Right lung (tissue), 10 donors: ENCODE measurements at places on chromosomes 5 and 9. TPM values are rescaled to one million over a fixed set of nuclear protein-coding genes. Genes with fewer than 3 reads are reported as not detected.

FAM153A gene
- 0.27 TPM for polyA plus RNA-seq

FOXI1 gene
- not detected for polyA plus RNA-seq

MARCHF6 gene
- polyA plus RNA-seq: 201 TPM

OBP2B gene
- polyA plus RNA-seq: not detected

ANKRD33B gene
- 0.64 TPM for polyA plus RNA-seq

PCDHB10 gene
- polyA plus RNA-seq: 6.2 TPM

PNPLA7 gene
- polyA plus RNA-seq: 2.9 TPM

SLCO6A1 gene
- not detected for polyA plus RNA-seq

SPINK4 gene
- polyA plus RNA-seq: not detected

PCDHA9 gene
- 0.05 TPM for polyA plus RNA-seq

FAT2 gene
- 0.09 TPM for polyA plus RNA-seq

SLC6A7 gene
- 0.05 TPM for polyA plus RNA-seq

GRCh38 chr5:176621661-176622079, 8.7 kb downstream of the SNCB start:
- DNase-seq: no peak

GRCh38 chr5:55276771-55277170, 30.7 kb downstream of the DHX29 start:
- no peak for DNase-seq

DNA sequence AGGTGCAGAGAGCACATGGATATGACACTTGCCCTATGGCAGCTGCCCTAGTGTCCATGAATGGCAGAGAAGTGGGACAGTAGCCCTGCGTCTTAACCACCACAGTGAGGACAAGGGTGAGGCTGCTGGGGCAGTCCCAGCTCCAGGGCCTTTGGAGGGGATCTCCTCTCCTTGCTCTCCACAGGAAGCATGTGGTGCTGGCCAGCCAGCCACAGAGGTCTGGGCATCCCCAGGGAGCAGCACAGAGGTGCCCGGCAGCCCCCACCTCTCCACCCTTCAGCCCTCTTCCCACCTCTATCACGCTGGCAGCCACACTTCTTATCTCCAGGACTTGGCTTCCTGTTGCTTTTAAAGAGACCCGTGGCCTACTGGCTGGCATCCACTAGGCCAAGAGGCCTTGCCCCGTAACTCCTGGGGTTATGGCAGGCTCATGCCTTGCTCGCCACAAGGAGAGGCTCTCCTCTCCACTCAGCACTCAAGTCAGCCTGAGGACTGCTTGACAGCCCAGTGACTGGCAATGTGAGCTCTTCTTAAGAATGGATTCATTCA, 21.9 kb downstream of the CSF2 start:
- no peak for DNase-seq

GRCh38 chr9:394347-395052, 179.8 kb downstream of the DOCK8 start:
- DNase-seq: no peak

DNA sequence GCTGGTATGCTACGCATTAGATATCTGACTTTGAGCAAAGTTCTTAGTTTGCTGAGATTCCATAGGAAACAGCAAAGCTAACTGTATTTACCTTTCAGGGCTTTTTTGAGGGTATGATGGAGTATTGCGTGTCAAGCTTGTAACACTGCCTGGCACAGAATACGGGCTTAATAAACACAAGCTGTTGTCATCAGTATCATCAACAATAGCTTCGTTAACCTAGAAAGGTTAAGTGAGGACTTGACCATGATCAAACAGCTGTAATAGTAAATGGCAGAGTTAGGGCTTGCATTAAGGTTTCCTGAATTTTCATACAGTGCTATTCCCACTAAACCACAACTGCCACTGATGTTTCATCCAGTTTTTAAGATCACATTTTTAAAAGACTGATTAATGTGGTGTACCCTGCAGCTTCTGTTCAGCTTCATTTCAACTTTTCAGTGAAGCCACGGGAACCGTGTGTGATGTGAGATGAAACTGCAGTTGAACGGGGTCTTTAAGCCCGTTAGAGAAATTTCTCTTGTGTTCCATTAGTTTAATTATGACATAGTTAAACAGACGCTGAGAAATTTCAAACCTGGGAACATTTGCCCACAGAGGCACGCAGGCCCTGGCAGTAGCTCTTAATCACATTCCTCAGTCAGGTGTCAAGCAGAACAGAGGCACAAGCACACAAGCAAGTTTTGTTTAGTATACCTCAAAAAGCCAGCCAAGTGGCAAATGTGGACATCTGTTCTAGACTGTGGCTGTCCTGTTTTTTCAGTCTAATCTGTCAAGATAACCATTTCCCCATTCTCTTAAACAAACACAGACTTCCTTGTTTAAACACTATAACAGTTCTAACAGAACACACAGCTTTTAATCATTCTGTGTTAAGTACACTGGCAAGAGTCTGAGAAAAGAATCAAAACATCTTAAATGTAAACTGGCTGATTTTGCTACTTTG, 147.1 kb downstream of the ZNF608 start:
- DNase-seq: peak; percentile 57

DNA sequence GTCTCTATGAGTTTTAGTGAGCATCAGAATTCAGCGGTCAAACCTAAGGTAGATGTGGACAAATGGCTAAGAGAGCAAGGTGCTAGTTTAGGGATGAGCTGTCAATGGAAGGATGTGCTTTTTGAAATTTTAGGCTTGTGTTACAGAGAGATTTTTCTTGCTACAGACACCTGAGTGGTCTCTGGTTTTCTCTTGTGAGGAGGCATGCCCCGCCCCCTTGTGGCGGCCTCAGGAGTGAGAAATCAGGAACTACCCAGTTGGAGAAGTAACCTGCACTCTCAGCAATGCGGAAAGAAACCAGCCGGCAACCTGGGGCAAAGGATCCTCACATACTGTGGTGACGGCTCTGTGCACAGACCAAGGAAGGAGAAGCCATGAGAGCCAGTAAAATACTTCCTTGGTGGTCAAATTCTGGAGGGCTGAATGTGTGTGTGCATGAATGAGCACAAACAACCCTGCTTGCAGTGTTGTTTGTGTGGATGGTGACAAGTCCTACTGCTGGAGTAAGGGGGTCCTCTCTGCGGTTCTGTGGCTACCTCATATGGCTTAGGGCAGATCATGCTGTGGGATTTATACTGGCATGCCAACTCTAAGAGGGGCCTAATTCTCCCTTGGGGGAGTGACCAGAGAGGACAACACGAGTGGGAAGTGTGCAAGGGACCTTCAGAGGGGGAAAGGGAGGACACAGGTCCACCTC, 16.7 kb upstream of the HSD17B4 start:
- no peak for DNase-seq

DNA sequence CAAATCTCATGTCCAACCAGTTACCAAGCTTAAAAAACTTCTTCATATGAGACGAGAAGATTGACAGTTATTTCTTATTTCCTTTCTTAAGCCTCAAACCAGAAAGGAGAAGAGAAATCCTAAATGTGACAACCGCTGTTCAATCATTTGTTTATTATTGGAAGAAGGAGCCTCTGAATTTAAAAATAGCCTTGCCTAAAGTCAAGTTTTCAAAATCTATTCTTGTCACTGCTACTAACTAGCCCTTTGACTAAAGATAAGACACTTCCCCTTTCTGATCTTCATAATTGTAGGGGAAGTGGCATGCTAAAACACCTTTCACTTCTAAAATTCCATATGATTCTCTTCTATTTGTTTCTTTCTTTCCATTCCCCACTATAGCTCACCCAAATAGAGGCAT, 106.2 kb upstream of the EMB start:
- DNase-seq: no peak

DNA sequence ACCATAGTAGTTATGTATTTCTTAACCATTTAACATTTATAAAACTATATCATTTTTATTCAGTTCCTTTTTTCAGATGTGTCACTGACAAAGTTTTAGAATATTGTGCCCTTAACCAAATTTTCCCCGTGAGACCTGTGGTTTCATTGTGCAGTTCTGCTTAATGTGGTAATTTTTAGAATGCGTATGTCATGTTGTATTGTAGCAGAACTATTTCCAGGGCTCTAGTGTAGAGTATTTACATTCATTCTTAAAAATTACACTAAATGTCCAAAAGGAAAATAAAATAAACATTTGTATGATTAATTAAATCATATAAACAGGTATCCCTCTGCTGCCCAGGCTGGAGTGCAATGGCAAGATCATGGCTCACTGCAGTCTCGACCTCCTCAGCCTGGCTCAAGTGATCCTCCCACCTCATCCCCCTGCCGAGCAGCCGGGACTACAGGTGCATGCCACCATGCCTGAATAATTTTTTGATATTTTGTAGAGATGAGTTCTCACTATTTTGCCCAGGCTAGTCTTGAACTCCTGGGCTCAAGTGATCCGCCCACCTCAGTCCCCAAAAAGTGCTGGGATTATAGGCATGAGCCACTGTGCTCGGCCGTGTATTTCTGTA, 15.4 kb downstream of the SERINC5 start:
- DNase-seq: no peak

GRCh38 chr5:150222906-150223305, 33.0 kb downstream of the SLC6A7 start:
- DNase-seq: no peak

DNA sequence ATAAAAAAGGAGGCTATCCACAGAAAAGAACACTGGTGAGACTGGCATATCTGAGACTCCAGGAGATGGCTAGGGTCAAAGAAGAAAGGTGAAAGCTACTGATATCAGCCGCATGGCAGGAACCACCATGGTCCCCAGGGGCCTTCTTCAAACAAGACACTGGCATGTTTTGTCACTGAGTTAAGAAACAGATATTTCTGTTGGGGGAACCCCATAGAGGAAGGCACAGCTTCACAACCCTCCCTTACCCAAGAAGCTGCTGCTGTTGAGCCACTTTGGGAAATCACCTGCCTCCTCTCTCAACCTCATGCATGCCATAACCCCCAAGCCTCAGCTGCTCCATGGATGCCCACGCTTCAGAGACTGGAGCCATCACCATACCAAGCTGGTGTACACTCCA, 13.3 kb upstream of the BTNL3 start:
- no peak for DNase-seq

DNA sequence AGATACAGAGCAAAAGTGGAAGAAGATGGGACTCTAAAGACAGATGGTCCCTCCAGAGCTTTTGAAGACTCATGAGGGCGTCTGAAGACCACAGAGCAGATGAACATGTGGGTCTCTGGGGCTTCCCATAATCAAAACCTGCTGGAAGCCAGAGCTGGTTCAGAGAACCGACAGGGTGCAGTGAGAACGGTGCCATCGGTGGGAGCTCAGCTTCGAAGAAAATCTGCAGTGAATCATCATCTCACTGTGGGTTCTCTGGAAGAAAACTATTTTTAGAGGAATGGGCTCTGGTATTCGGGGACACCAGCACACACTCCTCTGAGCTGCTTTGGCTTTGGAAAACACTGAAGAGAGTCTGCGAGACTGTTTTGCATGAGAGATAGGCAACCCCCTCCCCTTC, 222.4 kb upstream of the PANK3 start:
- no peak for DNase-seq

GRCh38 chr9:114214686-114215414, 59.5 kb downstream of the COL27A1 start:
- no peak for DNase-seq

DNA sequence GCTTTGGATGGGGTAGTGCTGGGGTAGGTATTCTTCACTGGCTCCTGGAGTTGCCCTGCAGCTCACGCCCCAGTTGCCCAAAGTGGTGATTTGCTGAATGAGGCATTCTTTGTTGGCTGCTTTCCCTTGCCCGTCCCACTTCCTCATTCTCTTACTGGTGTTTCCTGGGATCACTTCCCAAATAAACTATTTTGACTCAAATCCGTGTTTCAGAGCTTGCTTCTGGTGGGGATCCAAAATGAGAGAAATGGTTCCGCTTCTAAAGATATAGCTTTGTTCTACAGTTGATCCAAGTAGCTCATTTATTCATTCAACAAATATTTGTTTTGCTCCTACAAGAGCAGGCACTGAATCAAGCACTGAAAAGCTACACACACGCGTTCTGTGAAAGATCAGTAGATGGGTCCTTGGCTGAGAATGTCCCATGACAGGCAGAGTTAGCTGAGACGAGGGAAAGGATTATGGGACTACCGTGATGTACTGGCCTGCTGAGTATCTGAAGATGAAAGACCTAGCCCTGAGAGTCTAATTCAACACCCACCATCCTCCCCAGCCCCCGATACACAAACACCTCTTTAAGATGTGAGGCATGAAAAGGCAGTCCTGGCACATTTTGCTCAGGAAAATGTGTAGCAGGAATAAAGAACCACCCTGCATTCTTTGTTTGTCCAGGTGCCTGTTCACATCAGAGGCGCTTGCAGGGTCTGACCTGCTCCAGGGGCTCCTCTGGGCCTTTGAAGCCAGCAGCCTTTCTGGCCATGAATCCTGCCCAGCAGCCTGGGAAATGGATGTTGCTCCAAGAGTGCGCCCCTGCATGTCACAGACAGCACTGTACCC, 143.1 kb upstream of the RANBP3L start:
- peak; percentile 11 for DNase-seq

GRCh38 chr5:154217462-154217861, 26.9 kb downstream of the GALNT10 start:
- DNase-seq: no peak

DNA sequence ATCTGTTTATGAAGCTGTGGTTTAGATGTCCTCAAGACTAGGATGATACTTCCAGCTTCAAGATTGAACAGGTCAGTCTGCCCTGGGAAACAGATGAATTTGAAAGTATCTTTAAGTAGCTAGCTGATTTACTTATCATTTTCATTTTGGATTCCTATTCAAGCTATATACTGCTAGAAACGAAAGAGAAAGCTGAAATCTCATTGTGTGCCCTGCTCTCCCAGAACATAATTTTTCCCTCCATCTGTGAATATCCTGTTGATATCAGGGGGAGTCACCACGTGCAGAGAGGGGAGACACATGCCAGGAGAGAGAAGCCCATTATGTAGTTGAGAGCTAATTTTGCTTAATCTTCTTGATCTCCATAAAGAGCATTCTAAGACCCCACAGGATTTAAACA, 439.1 kb downstream of the NR2F1-AS1 start:
- no peak for DNase-seq

DNA sequence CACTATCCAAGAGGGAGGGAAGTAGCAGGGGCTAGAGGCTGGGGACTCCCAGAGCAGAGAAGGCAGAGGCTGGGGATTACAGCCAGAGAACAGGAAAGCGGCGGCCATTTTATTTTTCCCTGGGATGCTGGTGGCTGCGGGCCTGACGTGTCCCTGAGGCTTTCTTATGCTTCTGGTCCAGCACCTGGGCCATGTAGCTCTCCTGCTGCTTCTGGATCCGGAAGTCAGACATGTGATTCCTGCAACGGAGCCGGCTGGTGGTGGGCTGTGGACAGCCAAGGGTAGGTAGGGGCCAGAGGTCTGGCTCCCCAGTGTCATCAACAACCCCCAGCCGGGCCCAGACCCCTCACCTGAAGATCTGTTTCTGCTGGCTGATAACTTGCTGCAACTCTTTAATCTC, 1.8 kb upstream of the PROB1 start:
- DNase-seq: no peak

- no peak for DNase-seq
These were observed 25.1 kb downstream of the STK10 start for GRCh38 chr5:172162987-172163343.

- no peak for DNase-seq
These were observed 301.5 kb downstream of the EPB41L4A start for GRCh38 chr5:112117551-112117950.

- DNase-seq: no peak
These were observed 102.5 kb downstream of the LIFR start for GRCh38 chr5:38453921-38454320.

GRCh38 chr5:115778417-115778816, 38.0 kb downstream of the CDO1 start:
- DNase-seq: no peak
